ENCODE measurements at places on chromosomes 12 and 14.
A peak's percentile ranks its signal among the peaks of the same experiment; 100 is the strongest.

- DNase-seq, result no peak
These were observed 278.1 kb upstream of the FAR2 start for GRCh38 chr12:28870839-28871440.

GRCh38 chr12:53754633-53755264, 3.0 kb upstream of the CISTR start:
- DNase-seq, result no peak

DNA sequence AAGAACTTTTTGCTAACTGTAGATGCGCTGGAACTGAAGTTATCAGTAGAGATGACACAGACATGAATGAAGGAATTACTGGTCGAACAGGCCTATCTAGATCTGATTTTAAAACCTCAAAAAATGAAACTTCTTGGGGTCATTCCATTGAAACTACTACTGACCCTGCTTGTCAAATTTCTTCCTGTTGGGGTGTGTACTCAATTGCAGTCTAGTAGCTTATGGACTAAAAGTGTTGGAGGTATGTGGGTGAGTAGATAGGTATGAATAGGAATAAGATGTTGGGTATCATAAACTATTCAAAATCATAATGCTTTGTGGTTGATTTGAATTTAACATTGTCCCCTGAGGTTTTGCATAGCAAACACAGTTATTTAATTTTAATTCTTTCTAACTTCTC, 9.2 kb downstream of the APOLD1 start:
- no peak for DNase-seq

GRCh38 chr14:52607061-52607460, 54.4 kb downstream of the GPR137C start:
- no peak for DNase-seq

DNA sequence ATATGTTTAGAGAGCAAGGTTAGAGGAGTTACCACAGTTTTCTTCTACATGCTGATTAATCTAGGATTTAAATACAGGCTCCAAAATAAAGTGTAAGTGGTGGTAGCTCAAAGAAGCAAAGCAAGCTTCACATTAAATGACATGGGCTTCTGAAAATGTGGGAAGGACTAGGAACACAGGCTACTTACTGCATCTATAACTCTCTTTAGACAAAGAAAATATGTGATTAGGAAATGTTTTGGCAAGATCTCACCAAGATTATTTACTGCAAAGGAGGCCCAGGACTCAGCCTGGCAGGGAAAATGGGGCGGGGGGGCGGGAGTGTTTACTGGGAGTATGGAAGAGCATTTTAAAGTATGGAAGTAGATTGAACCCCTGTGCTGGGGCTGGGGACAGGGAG, 39.4 kb downstream of the ETV6 start:
- DNase-seq, result no peak

DNA sequence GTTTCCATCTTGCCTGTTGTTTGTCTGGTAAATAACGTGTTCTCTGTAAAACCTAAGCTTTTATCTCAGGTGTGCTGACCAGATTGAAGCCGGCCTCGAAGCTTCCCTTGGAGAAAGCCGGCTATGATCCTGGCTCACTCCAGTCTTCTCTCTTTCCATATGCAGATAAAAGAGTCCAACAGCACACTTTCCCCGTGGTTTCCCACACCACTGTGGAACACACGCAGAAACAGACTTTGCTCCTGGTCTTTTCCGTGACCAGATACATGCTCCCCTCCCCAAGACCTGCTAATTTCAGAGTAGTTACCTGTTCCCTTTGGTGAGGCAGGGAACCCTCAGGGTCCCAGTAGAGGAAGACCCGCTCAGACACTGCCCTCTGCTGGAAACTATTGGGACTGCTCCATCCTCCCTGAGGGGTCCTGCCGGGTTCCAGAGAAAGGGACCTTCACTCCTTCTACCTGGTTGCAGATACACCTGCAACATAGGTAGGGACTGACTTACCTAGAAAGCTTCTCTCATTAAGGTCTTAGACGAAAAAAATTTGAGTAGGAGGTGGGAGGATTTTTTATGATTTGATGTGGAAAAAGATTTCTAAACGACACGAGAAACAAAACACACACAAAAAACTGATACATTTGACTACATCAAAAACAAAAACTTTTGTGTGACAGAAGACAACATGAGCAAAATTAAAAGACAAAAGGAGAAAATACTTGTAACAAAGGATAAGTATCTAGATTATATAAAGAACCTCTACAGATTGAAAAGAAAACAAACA, 415.4 kb upstream of the CCDC196 start:
- DNase-seq, result peak; percentile 80

- no peak for DNase-seq
These were observed 35.3 kb downstream of the SDR9C7 start for GRCh38 chr12:56898938-56899337.

DNA sequence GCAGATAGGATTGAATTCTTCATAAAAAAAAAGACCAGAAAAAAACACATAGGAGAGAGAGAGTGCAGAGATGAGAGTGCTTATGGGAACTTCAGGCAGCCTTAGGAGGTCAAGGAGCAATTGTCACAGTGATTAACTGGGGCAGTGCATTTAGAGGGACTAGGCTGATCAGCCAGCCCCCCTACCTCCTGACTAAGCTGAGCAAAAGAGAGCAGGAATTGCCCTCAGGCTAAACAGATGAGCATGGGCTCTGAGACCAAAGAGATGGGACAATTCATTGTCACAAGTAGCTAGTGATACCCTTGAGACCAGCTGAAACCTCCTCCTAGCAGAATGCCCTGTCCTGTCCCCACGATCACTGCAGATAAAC, 124.0 kb downstream of the BTG1 start:
- peak; percentile 29 for DNase-seq

GRCh38 chr12:26126340-26127284, 1.8 kb upstream of the BHLHE41 start:
- DNase-seq, result peak; percentile 76
